Peyer's patch (tissue), 4 donors: ENCODE measurements at places on chromosomes 1 and 21. TPM values are rescaled to one million over a fixed set of nuclear protein-coding genes. Genes with fewer than 3 reads are reported as not detected.

The MTARC1 gene
- total RNA-seq: 3.3 TPM

- DNase-seq: peak; percentile 28
Observed at GRCh38 chr21:41598561-41599431, 90.8 kb upstream of the TMPRSS2 start.

DNA sequence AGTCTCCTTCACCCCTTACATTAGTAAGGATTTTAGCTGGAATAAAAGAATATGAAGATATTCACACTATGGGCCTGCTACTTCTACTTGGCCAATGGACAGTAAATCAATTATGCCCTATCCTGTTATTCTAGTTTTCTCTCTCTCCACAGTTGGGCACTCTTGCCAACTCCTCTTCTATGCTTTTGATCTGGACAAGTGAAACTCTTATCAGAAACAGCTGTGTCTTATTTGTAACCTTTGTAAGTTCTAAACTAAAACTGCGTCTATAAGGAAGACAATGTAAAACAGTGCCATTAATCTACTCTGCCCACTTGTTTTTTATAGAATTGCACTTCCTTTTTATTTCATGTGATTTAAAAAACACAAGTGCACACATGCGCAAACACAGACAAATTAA lies 244.0 kb upstream of the DMRTA2 start:
- no peak for DNase-seq

GRCh38 chr1:222798116-222798515 lies 16.7 kb upstream of the DISP1 start:
- no peak for DNase-seq

The DIO1 gene
- not detected for total RNA-seq

DNA sequence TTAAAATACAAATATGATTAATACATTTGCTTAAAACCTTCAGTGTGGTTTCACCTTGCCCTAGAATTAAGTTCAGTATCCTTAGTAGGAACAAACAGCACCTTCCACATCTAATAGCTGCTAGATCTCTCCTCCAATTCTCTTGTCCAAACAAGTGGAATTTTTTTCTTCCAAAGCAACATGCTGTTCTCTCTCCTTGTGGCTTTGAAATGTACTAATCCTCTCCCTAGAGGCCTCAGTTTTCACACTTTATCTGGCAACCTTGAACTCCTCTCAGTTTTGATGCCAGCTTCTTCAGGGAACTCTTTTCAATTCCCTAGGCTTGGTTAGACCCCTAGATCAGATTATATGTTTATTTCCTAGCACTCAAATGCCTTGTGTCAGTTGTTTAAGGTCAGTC lies 87.0 kb downstream of the GLUL start:
- DNase-seq: no peak

GRCh38 chr1:117014209-117014608 lies 12.6 kb downstream of the CD101 start:
- no peak for DNase-seq

GRCh38 chr1:111366256-111366655 lies 61.3 kb downstream of the OVGP1 start:
- no peak for DNase-seq

The LCA5L gene
- not detected for total RNA-seq

- DNase-seq: no peak
Observed at GRCh38 chr1:160500321-160500990, 22.6 kb downstream of the SLAMF6 start.

DNA sequence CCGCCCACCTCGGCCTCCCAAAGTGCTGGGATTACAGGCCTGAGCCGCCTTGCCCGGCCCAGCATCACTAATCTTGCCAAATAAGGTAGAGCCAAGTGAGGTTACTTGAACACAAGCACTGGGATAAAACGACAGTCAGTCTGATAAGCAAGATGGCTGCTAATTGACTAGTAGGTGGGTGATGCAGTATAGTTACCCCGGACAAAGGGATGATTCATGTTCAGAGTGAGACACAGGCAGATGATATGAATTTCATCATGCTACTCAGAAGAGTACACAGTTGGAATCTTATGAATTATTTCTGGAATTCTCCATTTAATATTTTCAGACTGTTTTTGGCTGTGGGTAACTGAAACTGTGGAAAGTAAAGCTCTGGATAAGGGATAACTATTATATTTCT lies 178.4 kb downstream of the USP25 start:
- DNase-seq: no peak

DNA sequence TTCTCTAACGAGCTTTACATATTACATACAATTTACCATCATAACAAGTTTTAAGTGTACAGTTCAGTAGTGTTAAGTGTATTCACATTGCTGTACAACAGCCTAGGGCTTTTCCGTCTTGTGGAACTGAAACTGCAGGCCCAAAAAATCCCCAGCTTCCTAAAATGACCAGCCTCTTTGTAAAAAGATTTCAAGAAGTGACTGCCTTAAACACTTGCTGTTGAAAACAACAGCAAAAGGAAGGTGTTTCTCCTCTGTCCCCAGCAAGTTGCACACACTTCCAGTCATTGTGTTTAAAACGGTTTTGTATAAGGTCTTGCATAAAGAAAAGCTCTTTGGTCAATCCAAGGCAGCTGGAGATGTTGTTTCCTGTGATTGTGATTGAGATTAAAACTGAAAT lies 16.0 kb upstream of the GBP1 start:
- no peak for DNase-seq

GRCh38 chr21:37710546-37711285 lies 205.5 kb downstream of the KCNJ6 start:
- no peak for DNase-seq

DNA sequence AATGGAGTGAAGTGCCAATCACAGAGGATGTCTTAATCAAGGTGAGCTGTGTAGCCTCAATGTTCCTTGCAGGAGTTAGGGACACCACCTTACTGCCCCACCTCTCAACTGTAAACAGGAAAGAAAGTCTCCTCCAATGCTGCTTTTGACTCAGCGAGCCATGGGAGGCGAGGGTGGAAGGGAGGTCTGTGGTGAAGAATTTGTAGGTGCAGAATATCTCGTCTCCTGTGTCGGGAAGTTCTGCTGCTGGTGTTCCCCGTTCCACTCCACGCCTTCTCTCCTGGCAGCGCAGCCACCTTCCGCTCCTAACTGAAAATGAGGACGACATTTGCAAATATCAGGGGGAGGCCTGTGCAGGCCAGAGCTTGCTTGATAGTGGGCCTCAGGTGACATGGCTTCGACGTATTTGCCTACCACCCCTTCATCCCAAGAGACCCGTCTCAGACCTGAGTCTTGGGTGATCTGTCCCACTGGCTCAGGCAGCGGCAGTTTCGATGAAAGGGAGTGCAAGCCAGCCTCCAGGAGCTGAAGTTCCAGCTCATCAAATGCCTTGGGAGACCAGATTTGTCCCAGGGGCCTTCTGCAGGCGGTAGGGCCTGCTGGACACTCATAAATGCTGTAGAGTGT lies 368.3 kb upstream of the C1orf174 start:
- DNase-seq: no peak

DNA sequence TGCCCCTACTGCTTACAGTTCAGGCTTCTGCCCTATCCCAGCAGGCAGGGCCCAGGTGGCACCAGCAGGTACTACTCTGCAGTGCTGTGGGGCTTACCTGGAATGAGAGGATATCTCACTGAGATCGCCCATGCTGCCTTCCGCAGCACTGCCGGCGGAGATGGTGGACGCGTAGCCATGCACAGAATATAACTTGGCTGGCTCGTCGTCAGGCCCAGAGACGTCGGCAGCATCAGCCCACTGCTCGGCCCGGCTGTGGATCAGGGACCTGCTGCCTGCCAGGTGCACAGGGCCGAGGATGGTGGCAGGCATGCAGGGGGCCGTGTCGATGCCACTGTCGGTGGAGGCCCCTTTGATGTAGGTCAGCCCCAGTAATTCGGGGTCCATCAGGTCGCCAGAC lies 190.9 kb downstream of the SIPA1L2 start:
- no peak for DNase-seq

GRCh38 chr1:65090406-65090805 lies 57.6 kb upstream of the AK4 start:
- DNase-seq: no peak

DNA sequence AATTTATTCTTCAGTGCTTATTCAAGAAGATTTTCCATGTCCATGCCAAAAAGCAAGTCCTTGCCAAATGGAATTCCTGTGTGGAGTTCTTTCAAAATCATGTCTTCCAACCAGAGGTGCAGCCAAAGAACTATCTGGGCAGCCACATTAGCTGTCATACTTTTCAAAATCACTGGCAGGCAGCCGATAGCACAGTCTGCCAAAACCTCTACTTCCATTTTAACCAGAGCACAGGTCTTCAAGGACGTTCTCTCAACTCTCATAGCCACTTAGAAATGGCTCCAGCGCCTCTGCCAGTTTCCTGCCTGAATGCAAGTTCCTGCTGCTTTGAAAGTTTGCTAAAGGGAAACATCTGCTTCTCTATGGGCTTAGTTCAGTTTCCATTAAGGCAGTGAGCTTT lies 975.7 kb upstream of the ADGRL4 start:
- DNase-seq: no peak

GRCh38 chr1:157193702-157194391 lies 55.7 kb upstream of the ETV3 start:
- DNase-seq: peak; percentile 85

The TRIM58 gene
- not detected for total RNA-seq

The SYT11 gene
- total RNA-seq: 2.6 TPM

DNA sequence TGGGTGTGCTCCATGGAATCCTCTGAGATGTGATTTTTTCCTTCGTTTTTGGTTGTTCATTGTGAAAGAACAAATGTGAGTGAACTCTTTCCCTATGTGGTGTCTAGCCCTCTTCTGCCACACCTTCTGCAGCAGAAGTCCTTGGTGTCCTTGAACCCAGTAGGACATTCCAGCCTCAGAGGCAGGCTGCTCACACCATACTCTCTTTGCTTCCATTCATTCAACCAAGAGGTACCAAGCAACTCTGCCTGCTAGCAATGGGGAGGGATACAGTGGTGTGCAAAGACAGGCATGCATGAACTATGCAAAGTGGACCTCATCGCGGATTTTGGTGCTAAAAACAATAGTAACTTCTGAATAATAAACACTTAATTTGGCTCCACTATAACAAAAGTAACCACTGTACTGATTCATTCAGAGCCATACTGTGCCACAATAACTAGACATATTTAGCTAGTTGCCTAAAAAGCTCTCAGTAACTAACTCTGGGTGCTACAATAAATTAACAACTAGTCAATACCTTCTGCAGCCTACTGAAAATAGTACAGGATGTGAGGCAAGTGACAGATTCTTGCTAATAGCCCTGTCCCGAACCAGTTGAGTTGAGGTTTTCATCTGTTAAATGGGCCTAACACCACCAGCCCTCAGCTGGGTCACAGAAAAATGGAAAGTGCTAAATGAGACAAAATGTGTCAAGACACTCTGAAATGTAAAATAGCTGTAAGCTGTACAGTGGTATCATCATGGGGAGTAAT lies 155.4 kb downstream of the SLC45A1 start:
- DNase-seq: no peak
